H9 (cell line): ENCODE measurements at places on chromosomes 3 and 15. TPM values are rescaled to one million over a fixed set of nuclear protein-coding genes. Genes with fewer than 3 reads are reported as not detected.

DNA sequence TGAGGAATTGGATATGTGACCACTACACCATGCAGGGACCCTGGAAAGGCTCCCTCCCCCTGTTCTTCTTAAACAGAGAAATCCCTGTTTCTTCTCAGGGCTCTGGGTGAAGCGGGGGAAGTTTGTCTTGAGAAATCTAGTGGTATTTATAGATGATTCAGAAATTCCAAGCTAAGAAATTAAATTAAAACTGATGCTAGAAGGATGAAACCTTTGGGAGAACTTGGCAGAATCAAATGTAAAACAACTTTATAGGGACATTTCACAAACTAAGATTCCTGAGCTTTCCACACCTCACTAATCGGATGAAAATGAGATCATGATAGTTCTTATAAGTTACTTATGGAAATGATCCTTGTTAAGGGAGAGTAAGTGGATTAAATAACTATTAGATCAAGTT is 54.2 kb downstream of the FBXL2 start:
- DNase-seq, result no peak

- no peak for DNase-seq
Measured at GRCh38 chr15:56869573-56869972, 48.9 kb upstream of the TCF12 start.

DNA sequence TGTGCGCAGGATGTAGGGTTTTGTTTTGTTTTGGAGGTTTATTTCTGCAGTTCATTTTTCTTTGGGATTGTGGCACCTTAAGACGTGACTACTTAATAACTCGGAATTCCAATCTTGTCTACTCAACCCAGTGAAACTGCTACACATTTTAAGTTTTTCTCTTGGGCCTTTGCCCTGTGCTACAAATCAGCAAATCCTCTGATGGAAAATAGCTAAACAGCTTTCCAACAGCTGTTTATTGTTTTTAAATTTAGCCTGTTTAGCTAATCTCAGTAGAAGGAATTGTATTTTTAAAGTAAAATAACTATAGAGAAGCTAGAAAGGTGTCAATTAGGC is 48.4 kb downstream of the OPA1 start:
- no peak for DNase-seq

GRCh38 chr15:32668942-32669341 is 27.4 kb downstream of the SCG5 start:
- peak; percentile 77 for DNase-seq

SENP2 gene
- 89.4 and 90.1 TPM in 2 replicates for total RNA-seq

DNA sequence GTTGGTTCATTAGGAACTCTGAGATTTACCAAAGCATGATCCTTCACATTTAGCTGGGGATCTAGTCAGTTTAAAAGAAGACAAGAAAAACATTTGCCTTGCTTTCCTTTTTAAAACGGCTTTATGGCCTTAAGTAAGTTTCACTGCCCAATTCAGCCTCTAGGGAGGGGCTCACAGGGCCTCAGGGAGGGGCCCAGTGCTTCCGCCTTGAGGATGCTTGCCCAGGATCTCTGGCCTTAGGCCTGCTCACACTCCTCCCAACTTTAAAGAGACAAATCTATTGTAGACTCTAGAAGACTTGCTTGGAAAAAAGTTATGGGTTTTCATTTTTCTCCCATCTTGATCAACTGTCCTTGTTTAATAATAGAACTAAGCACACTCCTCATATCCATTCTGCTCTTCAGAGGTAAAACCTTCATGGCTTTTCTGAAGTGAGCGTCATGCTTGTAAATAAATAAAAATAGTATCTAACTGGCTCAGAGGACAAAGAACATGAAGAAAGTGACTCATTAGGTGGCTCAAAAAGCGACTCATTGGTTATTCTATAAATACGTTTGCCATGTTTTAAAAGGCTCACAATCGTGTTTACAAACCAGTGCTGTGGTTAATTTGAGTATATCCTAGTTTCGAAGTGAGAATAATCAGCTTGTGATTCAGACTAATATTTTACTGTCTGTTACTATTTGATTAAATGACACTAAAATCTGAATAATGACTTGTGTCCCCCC is 13.7 kb downstream of the PDHB start:
- no peak for DNase-seq

DNA sequence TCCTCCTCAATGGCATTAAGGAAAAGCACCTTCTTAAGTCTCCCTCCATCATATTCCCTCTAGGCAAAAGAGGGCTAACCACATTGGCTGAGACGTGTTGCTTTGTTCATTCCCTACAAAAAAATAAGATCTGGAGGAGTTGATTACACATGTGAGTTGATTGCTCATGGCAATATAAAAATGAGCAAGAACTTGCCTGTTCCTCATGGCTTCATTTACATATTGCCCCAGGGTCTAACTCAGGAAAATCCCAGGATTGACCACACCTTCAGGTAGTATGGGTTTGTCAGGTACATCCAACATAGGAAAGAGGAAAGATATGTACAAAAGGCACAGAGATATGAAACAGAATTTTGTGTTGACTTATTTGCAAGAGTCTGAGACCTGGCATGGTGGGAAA is 35.5 kb downstream of the NFKBIZ start:
- DNase-seq, result no peak

- no peak for DNase-seq
Measured at GRCh38 chr15:42066764-42067415, 27.5 kb downstream of the PLA2G4D start.

DNA sequence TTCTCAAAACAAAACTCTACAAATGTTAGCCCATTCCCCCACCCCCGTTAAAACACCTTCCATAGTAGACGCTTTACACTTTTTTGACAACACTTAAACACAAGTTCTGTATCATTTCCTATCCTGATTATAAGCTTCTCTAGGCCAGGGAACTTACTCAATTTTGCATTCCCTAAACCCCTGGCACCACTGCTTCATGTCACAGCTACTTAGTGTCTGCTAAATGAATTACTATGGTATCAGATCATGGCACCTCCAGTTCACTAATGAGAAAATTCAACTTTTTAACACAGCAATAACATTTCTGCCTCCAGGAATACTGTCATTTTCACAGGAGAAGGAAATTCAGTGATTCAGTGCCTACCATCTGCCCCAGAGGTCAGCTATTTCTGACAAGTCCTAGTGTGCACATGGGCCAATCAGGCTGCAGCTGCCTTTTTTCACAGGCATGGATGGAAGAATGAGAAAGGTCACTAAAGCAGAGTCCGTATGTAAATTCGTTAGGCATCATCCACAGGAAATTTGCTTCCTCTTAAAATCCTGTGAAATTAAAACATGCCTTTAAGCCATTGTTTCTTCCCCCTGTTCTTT is 18.5 kb downstream of the SFMBT1 start:
- no peak for DNase-seq

GRAMD2A gene
- total RNA-seq, result 1.3 and 1.5 TPM in 2 replicates

DNA sequence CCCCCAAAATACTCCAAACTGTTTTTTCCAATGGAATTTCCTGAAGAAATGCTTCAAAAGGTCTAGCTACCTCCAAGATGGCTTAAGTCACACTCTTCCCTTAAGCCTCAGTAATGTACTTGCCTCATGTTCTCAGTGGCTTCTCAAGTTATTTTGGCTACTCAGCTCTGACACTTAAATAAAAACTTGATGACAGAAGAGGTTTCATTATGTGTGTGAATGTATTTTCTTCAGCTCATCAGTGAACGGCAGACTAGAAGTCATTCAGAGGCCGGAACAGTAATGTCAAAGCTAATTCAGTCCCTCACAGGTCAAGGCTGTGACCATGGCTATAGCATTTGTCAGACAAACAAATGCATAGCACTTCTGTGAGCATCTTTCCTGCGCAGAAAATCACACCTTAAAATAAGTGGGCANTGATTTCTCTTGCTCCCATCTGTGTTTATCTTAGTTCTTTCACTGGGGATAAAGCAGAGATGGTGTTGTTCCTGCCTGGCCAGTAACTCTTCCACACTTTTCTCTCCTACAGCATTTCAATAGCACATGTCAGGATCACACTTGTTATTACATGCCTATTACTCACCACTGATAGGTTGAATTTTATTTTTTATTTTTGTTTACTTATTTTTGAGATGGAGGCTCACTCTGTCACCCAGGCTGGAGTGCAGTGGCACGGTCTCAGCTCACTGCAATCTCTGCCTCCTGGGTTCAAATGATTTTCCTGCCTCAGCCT is 68.5 kb upstream of the PLCL2 start:
- no peak for DNase-seq

INSYN1 gene
- total RNA-seq, result 1.9 and 2.5 TPM in 2 replicates
